ENCODE measurements at places on chromosomes 13 and 19. TPM values are rescaled to one million over a fixed set of nuclear protein-coding genes. Genes with fewer than 3 reads are reported as not detected.

PTH2 gene
- total RNA-seq, result not detected

ZNF547 gene
- total RNA-seq, result 8.2 TPM

ZNF729 gene
- total RNA-seq, result not detected

APOC1 gene
- total RNA-seq, result 7.3 TPM

TEKTIP1 gene
- 0.41 TPM for total RNA-seq

- DNase-seq, result no peak
These were observed at the start of gene CD177 for GRCh38 chr19:43353606-43354304. CD177 (plus strand) TSS chr19:43353686; CDS start chr19:43353715, 29 bp downstream.

DNA sequence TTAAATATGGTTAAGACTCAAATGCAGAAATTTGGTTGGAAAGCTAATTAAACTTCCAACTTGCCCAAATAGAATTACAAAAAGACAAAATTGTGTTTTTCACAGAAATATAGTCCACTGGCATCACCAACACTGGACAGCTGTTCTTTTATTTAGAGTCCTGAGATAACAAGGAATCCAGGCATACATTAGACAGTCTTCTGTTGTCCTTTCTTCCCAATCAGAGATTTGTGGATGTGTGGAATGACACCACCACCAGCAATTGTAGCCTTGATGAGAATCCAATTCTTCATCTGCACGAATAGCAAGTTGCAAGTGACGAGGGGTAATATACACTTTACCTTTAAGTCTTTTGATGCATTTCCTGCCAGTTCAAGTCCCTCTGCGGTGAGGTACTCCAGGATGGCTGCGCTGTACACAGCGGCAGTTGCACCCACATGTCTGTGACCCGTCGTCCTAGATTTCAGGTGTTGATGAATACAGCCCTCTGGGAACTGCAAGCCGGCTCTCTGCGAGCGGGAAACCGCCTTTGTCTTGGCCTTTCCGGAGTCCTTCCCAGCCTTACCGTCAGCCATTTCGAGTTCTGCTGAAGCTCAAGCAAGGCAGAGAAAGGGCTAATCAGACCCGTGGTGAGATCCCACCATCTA, 14.7 kb downstream of the UBAC2 start:
- DNase-seq, result no peak

- DNase-seq, result no peak
These were observed 44.6 kb downstream of the CCL25 start for GRCh38 chr19:8097198-8097597.

DNA sequence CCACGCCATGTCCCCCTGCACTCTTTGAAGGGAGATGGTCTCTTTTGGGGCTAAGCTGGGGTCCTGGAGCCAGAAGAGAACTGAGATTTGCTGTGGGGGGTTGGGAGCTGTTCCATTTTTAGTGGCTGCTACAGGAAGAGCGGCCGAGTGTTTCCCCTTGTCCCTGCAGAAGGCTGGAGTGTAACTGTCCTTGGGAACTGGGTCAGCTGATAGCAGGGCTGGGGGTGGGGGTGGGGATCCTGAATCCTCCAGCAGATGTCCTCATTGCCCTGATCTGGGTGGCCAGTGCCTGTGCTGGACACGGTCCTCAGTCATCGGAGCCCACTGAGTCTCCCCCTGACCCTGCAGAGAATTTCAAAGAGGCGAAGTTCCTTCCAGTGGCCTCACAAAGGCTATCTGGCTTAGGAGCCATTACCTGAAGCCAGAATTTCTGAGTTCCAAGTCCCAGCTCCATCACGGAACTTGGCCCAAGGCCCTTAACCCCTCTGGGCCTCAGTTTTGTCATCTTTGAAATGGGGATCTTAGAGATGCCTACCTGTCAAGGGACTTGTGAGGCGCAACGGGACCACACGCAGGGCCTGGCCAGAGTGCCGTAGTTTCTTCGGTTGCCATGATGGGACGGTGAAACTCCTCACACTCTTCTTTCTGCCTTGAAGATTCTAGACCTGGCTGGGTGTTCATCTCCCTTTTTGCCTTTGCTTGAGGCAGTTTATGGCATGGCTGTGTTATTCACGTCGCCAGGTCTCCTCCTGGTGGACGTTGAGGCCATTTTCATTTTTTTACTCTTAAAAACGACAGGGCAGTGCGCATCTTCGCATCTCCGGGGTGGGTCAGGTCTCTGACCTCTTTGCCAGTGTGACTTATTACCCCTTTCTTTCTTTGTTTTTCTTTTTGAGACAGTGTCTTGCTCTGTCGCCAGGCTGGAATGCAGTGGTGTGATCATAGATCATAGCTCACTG, 51.9 kb downstream of the DNM2 start:
- DNase-seq, result no peak

DNA sequence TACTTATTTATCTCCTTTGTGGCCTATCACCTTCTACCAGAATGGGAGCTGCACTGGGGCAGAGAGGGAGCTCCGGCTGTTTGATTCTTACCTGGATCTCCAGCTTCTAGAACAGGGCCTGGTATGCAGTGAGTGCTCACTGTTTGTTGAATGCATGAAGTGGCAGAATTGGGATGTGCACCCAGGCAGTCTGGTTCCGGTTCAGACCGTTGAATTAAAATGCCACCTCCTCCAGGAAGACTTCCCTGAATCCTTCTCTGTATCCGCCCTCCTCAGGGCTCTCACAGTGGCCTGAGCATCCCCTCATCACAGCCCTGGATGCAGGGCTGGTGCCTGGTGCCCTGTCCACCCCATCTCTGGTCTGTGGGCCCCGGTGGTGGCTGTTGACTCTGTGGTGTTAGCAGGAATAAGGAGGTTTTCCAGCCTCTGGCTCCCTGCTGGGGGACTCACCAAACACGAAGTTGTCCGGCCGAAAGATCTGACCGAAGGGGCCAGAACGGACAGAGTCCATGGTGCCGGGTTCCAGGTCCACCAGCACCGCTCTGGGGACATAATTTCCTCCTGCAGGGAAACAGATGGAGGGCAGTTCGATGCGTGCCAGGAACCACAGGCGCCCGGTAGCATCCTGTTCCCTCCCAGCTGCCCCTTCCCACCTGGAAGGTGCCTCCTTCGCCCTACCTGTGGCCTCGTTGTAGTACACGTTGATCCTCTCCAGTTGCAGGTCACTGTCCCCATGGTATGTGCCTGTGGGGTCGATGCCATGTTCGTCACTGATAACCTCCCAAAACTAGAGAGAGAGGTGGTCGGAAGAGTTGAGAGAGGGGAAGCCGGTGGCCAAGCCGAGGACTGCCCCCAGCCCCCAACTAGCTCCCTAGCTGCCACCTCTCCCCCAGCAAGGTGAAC, 1.0 kb downstream of the TUBB4A start:
- no peak for DNase-seq

DNA sequence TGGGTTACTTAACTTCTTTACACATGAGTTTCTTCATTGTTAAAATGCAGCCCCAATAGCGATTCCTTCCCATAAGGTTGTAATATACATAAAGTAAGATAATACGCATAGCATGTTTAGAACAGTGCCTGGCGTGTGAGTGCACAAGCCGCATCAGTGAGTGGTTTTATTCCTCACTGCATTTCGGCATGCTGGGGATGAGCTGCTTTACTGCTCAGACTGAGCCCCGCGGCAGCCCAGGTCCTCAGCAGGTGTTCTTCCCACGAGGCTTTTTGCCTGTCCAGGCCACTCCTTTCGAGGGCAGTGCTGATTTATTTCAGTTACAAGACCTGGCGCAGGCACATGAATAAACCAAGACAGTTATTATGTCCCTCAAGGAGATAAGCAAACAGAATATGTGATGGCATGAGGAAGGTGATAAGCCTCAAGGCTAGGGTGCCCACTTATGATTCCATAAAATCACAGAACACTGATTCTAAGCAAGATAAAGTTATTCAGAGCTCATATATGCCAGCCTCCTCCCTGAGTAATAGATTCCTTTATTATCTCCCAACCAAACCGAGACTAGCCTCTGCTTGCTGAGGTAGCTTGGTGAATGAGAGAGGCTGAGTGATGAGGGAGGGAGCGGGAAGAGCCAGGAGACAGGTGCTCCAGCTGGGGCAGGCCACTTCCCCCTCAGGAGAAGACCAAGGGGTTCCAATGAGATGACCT, 505.5 kb downstream of the DIAPH3 start:
- DNase-seq, result no peak
